SK-N-SH treated with all-trans-retinoic acid at 6 μM for 48 hours (cell line): ENCODE measurements at places on chromosomes 2 and 18.

GRCh38 chr18:39863916-39864315 is 2091.1 kb upstream of the PIK3C3 start:
- no peak for ATAC-seq

GRCh38 chr18:67143028-67143427 is 373.5 kb downstream of the DSEL start:
- ATAC-seq = no peak

DNA sequence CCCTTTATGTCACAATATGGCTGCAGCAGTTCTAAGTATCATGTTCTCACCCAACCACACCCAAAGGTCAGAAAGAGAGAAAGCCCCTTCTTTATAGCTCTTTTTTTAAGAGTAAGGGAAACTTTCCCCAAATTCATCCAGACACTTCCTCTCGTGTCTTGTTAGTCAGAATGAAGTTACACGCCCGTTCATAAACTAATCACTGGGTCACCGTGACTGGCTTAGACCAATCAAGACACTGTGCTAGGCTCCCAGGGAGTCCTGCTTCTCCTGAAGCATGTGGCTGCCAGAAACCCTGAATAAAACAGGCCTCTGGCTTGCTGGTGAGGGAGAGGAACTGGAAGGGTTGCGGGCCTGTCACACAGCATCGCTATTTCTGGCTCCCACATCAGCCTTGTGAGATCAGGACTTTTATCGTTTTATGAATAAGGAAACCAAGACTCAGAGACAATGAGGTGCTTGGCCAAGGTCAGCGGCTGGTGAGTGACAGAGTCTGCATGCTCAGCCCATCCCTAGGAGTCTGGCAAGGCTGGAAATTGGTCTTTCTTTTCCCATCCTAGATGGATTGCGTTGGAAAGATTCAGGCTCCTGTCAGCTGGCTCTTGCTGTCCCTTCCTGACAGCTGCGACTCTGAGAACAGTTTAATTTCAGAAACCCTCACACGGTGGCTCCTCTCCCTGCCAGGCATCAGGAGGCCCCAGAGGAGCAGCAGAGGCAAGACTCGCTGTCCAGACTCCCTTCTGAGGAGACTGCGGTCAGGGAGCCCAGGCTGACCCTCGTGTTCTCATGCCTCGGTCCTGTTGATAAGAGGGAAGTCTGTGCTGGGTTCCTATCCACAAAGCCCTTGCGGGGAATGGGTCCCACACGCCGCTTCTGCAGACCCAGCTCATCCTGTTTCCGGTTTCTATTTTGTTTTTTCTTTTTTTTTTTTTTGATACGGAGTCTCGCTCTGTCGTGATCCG is 104.5 kb upstream of the TAF1B start:
- no peak for ATAC-seq

DNA sequence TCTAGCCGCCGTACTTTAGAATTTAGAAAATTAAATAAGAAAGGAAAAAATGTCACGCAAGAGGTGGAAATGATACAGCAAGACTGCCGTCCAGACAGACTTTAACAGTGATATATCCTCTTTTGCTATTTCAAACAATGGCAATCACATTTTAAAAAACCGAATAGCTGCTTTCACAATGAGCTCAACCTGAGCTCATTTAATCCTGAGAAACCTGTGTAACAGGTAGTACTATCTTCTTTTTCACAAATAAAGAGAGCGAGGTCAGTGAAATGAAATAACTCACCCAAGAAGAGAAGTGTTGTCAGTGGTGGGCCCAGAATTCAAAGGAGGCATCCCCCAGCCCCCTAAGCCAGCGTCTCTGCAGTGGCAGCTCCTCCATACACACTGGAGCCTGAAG is 60.7 kb upstream of the DAPL1 start:
- ATAC-seq = no peak

GRCh38 chr2:102442967-102443828 is 20.2 kb downstream of the IL18RAP start:
- peak; percentile 88 for ATAC-seq

- no peak for ATAC-seq
Observed at GRCh38 chr2:232481322-232482140, 6.1 kb downstream of the ECEL1 start.

DNA sequence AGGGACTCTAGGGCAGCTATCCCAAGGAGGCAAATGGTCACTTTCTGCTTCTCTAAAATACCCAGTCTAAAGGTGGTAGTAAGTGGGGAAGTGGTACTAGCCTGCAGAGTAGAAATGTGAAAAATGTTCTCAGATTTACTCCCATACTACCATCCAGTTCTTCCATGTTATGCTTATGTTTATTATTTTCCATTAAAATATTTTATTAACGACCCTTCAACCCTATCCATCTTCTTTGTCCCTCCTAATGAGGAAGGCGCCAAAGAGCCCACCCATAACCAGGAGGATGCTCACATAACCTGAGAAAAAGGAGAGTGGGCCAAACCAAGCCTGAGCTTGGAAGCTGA is 153.5 kb downstream of the ANTXR1 start:
- ATAC-seq = no peak

DNA sequence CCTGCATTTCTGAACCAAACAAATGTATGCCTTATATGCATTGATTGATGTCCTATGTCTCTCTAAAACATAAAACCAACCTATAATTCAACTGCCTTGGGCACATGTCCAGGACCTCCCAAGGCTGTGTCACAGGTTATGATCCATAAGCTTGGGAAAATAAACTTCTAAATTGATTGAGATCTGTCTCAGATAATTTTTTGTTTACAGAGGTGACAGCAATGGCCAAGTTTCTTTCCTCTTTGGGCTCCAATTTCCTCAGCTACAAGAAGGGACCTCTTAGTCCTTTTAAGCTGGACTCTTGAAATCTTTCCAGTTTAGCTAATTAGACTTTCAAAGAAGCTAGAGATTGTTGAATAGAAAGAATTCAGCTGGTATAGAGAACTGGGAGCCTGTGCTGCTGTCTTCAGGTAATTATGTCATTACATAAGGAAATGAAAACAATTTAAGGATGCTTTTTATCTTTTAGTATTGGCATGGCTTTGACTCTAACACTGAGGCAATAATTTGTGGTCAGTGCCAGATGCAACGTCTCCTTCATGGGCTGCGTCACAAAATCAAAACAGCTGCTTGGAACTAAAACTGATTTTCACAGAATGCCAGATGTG is 412.1 kb upstream of the TRIB2 start:
- no peak; the same call in 2 of the 3 replicates for ATAC-seq

DNA sequence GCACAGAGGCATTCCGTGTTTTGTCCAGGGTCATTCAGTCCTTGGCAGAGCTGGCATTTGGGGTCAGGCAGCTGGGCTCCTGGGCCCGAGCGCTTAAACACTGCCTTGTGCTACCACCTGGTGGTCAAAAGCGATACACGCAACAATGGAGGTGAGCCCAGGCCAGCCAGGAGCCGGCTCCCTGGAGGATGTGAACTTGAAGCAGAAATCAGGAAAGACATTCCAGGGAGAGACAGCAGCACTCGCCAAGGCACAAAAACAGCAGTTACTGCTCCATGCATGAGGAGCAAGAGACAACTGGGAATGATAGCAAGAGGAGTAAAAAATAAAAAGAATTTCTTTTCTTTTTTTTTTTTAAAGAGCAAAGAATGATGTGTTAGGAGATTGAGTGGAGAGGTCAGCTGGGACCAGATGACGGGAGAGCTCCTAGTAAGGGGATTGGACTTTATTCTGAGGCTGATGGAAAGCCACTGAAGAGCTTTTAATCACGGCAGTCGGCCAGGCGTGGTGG is 20.7 kb downstream of the SCYGR8 start:
- ATAC-seq = peak; percentile 100

DNA sequence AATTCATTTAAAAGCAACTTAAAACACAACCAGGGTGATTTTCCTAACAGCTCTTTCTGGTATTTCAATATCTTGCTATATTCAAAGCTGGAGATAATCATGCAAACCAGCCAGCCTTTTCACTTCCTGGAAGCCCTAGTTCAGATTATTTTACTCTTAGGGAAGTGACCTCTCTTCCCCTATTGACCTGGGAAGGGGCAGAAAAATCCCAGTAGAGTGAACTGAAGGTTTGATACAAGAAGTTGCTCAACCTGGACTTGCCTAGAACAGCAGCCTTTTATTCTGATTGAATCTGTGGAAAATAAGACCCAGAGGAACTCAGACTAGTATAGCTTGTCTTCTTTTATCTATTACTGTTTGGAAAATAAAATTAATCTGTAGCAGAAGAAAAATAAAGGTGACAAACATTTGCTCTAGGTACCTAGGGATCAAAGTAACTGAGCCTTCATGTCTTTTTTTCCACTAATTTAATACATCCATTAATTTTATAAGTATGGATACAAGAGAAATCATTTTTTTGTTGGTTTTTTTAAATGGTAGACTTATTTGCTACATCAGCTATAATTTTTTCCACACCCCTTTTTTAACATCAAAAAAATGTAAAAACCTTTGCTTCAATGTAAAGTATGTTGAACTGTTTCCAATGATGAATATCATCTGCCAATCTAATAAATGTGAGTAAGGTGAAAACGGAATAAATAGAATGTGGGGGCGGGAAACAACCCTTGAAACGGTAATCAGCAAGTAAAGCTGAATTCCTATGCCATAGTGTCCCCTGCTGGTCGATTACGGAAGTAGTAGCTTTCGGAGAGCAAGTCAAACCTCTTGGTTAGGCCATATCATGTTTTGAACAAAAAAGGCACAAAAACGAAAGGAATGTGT is 629.9 kb downstream of the NRXN1 start:
- ATAC-seq = peak; percentile 75

- ATAC-seq = peak; percentile 11; the same call in 1 of the 3 replicates
Observed at GRCh38 chr2:136116813-136117390, 1.0 kb downstream of the CXCR4 start.

DNA sequence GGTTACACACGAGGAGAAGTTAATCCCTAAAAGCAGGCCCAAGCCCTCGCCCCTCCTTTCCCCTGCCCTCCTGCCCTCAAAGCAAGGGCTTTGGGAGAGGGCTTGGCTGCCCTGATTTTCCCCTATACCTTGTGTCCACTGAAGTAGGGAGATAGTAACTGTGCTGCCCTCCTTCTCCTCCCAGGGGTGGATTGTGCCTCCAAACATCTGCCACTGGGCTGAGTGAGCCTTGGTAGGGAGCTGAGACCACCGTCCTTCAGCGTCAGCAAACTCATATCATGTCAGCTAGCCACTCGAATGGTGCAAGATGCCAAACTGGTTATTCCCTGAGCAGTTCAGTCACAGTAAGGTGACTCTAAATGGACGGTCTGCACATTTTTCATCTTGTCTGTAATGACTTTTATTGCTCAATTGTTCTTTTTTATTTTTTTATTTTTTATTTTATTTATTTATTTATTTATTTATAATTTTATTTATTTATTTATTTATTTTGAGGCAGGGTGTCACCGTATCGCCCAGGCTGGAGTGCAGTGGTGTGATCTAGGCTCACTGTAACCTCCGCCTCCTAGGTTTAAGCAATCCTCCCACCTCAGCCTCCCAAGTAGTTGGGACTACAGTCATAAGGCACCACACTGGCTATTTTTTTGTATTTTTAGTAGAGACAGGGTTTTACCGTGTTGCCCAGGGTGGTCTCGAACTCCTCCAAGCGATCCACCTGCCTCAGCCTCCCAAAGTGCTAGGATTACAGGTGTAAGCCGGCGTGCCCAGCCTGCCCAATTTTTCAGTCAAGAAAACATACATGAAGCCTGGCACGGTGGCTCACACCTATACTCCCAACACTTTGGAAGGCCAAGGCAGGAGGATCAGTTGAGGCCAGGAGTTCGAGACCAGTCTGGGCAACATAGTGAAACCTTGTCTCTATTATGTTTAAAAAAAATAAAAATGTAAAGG is 8.7 kb downstream of the PCBP1 start:
- ATAC-seq = no peak

DNA sequence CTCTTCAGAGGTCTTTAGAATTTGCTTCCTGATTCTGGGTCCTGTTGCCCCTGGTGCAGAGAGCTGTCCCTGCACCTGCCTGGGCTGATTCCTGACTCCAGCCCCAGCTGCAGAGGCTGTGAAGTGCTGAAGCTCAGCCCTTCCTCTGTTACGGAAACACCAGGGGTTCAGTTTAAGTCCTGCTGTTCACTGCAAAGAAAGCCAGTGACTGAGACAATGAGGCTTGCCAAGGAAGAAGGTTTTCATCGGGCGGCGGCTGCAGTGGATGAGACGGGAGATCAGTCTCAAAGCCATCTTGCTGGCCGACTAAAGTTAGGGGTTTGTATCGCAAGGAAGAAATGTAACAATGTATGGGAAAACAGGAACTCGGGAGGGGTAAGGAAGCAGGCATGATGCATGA is 142.4 kb upstream of the ZNF236 start:
- ATAC-seq = no peak

DNA sequence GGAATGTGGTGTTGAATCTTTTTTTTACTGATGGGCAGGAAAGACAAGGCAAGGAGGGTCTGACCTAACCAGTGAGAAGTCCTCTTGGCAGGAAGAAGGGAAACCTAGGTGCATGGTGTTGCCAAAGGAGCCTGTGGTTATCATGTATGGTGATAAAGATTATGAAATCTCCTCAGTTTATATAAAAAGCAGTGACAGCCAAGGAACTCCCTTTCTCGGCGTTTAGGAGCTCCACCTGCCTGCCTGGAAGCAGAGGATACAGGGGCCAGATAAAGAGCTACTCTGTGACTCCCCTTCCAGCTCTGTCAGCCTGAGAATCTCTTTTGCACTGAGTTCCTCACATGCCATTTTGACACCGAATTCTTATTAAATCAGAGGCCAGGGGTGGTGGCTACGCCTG is 26.1 kb downstream of the COLEC12 start:
- no peak for ATAC-seq

GRCh38 chr2:170017860-170018532 is 160.0 kb upstream of the MYO3B start:
- peak; percentile 88 for ATAC-seq

DNA sequence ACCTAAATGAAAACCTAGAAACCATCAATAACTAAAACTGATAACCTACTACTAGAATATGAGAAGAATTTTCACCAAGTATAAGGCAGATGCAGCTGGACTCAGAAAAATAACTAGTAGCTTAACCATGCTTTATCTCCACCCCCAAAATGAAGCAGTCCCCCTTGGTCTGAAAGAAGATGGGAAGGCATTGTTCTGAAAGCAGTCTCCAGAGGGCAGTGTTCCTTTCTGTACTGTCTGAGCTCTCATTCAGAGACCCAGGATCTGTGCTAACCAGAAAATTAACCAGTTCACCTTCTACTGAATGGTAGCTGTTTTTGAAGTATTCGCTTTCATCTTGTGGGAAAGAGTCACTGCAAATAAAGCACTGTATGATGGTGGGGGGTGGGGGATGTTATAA is 273.0 kb downstream of the PDE11A start:
- peak; percentile 94 for ATAC-seq

DNA sequence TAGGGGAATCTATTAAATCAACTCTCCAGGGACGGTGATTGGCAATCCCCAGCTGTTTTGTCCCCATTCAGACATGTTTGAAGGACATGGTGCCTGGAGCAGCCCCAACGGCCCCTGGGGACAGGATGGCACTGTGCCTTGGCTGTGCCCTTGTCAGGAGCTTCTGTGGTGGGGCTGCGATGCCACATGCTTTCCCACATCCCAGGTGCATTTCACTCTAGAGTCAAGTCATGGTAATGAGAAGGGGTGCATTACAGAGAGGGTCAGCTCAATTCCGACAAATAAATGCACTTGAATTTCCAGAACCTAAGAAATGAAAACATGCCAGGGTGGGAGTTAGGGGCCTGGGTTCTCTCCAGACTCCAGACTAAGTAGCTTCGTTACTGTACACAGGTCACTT is 289.4 kb upstream of the PXDN start:
- ATAC-seq = no peak
